HAP-1 (cell line): ENCODE measurements at places on chromosomes 2 and 18.

- no peak for DNase-seq
Measured at GRCh38 chr2:197216361-197216979, 94.1 kb downstream of the ANKRD44 start.

GRCh38 chr2:227098162-227098515, 65.9 kb downstream of the COL4A4 start:
- no peak for DNase-seq

- DNase-seq, result no peak
Measured at GRCh38 chr18:48460929-48461583, 51.9 kb upstream of the ZBTB7C start.

GRCh38 chr2:157087373-157088002, 170.0 kb upstream of the GALNT5 start:
- no peak for DNase-seq

DNA sequence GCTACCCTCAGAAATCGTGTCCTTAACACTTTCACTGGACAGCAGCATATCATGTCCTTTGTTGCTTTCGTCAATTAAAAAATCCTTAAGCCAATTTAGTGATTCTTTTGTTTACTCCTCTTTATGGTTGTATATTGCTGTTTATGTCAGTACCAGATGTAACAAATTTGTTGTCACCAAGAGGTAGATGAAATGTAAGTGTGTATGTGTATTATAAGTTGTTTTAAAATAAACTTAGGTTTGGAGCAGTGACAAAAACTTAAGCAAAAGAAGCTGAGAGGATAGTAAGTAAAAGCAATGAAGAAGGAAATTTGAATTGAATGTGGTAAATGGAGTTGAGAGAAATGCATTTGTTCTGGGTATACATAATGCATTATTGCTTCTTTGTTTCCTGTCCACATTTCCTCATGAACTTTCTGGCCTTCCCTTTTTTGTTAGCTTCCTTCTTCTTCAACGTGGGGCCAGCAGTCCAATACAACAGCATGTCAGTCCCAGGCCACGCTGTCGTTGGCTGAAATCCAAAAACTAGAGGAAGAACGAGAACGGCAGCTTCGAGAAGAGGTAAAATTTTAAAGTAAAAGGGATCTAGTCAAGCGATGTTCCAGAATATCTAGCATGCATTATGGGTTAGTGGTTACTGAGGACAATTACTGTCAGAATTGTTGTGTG, 30.5 kb upstream of the SNORC start:
- no peak for DNase-seq

DNA sequence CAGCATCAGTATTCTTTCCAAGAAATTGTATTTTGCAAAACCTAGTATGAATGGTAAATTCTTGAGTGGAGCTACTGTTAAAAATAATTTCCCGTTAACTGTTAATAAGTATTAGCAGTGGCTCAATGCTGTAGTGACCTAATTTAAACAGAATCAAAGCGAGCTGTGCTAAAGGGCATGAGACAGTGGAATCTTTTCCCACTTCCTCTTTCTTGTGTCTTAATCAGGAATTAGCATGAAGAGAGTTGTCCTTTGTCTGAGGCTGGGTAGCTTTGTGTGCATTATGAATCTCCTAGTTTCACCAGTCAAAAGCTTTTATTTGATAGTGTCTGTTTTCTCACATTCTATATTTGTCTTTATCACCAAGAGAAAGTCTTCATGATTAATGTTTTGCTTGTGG, 298.8 kb upstream of the GCFC2 start:
- DNase-seq, result no peak

- no peak for DNase-seq
Measured at GRCh38 chr18:37545461-37546271, 19.9 kb downstream of the CELF4 start.

DNA sequence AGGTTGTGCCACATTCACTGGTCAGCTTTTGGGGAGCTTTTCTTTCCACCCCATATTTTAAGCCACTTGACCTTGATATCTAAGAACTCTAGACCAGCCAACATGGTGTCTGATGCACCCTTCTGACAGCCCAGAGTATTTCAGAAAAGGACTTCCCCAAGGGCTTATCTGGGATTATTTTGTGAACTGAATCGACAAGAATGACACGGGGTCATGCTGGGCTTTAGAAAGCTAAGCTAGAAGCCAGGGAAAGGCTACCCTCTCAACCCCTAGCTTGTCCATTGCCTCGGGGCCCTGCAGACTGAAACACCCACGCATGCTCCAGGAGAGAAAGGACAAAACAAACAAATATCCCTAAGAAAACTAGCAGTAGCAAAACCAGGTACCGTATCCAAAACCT, 16.0 kb downstream of the SLC4A5 start:
- no peak for DNase-seq

GRCh38 chr2:1321321-1321720, 91.9 kb upstream of the TPO start:
- no peak for DNase-seq

GRCh38 chr2:197838036-197838435, 33.6 kb downstream of the PLCL1 start:
- no peak for DNase-seq

GRCh38 chr2:3034856-3035255, 342.8 kb downstream of the EIPR1 start:
- DNase-seq, result no peak

GRCh38 chr2:60554646-60555065, 1.2 kb upstream of the BCL11A start:
- peak; percentile 70 for DNase-seq
